ENCODE measurements at places on chromosomes 4 and X.
A peak's percentile ranks its signal among the peaks of the same experiment; 100 is the strongest.

DNA sequence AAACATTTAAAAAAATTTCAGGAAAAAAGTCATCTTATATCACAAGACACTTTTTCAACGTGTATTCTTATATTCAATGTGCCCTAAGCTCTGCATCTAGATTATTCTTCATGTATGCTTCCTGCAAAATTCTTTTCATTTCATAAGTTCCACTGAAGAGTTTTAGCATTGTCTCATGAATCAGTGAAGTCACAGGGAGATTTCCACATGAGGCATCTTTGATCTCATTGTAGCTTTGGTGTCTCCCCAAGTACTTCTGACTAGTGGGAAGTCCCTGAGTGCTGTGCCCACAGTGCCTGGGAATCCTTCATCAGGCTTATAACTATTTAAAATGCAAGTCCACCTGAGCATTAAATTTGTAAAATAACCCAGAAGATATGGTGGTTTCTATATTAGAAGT, 123.8 kb downstream of the MAD2L1 start:
- DNase-seq: no peak

- no peak for DNase-seq
Observed at GRCh38 chr4:164221631-164222030, 532.3 kb upstream of the SMIM31 start.

DNA sequence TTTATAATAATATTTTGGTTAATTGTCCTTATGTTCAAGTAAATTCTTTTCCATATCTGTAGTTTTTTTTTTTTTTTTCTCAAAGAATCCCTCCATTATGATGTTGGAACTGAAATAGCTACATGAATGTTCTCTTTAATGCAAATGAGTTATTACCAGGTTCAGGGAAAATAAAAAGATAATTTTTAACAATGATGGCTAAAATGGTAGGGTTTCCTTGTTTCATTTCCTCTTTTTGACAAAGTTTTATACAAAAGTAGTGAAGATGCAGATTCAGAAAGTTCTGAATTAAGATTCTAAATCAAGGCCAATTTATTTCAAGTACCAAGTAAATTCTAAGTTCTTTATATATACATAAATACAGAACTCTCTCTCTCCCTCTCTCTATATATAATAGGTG, 779.0 kb upstream of the INTU start:
- DNase-seq: no peak

DNA sequence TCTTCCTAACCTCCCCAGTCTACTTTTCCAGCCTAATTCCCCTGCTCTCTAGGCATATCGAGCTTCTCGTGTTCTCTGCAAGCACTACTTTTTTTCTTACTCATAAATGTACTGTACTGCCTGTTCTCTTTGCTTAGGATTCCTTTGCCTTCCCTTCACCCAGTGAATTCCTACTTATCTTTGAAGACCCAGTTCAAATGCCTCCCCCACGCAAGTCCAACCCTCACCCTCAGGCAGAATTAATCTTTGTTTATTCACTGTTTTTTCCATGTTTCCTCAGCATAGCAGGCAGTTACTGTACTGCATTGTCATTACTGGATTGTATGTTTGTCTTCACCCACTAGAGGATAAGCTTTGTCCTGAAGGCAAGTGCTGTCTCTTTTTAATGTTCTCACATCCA, 287.7 kb downstream of the BMPR1B start:
- no peak for DNase-seq

DNA sequence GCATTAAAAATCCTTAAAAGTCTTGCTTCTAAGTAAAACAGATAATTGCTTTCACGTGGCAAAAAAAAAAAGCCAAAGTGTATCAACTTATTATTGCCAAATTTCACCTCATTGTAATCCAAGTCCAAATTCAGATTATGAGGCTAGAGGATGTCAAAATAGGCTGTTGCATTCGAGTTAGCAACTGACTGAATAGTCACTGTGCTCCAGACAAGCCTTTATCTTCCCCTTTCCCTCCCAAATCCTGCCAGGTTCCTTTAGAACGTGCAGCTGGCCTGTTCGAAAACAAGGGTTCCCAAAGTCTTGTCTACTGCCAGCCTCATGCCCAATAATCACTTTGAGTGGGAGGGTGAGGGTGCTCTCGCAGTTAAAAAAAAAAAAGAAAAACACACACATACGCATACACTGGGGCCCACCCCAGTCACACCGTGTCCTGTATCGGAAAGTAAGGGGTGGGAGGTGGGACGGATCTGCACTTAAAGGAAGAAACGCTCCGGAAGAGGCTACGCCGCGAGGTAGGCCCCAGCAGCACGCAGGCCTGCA, 603 bp downstream of the MAD2L1 start:
- peak; percentile 42 for DNase-seq

DNA sequence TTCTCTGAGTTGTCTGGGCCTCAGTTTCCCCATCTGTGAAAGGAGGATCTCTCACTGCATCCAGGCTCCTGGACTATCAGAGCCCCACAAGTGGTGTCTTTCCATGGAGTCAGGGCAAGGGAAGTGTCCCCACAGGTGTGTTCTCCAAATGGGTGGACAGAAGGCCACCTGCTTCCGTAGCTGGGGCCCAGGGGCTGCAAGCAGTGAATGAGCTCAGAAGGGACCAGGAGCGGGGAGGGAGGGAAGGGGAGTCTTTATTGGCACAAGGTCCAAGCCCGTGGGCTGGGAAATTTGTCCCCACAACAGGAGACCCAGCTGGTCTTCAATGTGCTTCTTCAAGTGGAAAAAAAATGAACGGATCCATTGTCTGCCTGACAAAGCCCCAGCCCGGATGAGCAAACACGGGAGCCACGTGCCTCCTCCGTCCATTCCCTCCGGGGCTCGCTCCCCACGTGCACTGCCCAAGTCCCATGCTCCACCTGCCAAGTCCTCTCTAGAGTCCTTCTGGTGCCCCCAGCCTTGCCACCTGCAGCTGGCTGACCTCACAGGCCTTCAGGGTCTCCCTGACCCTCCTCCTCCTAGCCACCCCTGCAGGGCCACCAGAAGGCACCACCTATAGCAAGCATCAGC, 72.0 kb downstream of the JAKMIP1 start:
- DNase-seq: no peak

GRCh38 chr4:37160653-37161052, 83.9 kb upstream of the NWD2 start:
- DNase-seq: no peak

- DNase-seq: peak; percentile 40
Observed at GRCh38 chr4:155667222-155667567, 547 bp downstream of the GUCY1A1 start.

GRCh38 chr4:74410272-74410671, 34.7 kb upstream of the AREG start:
- DNase-seq: peak; percentile 27

DNA sequence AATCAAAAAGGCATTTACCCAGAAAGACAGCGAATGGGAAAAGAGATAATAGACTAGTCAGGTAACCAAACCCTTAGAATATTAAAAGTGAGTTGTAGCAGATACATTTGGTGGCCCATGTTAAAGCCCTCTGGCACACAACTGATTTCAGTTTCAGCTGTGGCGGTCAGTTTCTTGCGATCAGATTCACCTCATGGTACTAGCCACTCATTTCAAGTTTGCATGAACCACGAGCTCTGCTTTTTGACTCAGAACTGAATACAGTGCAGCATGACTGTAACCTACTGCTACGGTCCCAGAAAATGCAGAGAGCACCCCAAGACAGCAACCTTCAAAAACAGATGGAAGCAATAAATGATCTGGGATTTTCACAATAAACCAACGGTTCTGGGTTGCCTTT, 919.1 kb upstream of the PCDH10 start:
- DNase-seq: no peak

GRCh38 chr4:112411781-112412550, 104.0 kb downstream of the NEUROG2 start:
- DNase-seq: peak; percentile 51

- DNase-seq: no peak
Observed at GRCh38 chr4:87939978-87940690, 35.4 kb upstream of the SPP1 start.

DNA sequence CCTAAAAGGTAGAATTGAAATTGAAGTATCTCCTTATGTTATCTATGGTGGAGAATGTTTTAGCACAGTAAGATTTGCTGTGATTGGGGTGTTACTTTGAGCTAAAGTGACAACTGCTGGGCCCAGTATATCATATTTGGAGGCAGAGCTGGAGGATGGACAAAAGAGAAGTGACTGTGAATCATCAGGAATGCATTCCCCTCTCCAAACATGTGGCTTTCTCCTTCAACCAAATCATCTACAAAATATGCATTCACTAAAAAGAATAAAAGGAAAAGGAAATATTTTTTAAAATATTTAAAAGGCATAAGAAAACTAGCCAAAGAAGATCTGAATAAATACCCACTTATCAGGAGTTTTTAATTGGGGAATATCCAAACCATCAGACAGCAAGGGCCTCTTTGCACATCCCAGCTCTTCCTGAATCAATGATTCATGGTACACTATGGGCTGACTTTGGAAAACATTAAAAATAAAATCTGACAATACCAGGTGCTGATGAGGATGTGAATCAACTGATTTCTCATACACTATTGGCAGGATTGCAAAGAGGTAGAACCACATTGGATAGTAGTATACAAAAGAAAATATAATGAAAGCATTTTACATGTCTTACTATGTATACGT, 671.7 kb upstream of the NR3C2 start:
- DNase-seq: no peak

DNA sequence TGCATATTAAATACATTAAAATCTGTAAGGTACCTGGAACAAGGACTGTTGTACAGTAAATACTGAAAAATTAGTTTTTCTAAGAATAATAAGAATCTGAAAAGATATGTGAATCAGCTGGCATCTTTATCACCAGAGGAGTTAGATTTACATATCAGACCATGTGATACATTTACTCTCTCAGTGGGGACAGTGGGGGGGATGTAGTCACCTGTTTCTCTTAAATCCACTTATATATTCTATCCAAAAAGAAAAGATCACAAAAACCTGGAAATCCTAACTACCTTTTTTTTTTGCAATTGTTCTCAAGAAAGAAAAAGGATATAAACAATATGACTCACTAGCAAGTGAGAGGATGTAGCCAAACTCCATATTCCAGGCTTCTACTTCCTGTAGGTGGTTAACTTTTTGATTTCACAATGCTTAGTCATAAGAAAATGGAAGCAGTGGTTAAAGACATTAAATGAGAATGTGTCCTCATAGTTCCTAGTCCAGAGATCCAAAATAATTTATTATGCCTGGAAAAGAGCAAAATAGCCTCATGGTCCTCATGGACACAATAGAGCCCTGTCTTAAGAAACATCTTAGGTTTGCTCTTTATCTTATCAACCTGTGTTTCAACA, 22.5 kb upstream of the MYOZ2 start:
- no peak for DNase-seq

GRCh38 chr4:137576446-137576845, 44.2 kb upstream of the PCDH18 start:
- DNase-seq: no peak

DNA sequence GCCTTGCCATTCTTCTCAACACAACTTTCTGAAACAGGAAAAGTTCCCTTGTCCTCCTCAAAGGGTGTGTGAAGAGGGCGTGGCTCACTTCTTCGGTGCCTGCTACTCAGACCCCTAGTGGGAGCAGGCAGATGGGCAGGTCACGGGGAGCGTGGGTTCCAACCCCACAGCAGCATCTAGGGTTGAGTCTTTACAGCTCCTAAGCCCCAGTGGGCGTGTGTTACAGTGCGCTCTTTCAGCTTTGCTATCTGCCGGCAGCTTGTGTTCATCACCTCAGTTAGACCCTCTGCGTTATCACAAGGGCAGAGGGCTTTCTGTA, 57.5 kb upstream of the KLF3 start:
- DNase-seq: no peak

DNA sequence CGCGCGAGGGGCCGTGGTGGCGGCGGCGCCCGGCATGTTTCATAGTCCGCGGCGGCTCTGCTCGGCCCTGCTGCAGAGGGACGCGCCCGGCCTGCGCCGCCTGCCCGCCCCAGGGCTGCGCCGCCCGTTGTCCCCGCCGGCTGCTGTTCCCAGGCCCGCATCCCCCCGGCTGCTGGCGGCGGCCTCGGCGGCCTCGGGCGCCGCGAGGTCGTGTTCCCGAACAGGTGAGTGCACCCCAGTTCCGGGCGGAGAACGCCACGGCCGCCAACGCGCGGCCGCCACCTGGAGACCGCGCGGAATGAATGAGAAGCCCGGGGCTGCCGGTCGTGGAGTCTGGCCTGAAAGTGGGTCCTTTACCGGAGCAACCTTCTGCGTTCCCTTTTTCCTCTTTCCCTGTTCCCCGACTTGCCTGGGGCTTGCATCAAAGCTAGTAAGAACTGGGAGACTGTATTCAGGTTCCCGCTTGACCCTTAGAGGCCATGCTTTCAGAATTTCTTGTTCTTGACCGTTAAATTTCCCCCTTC, 429 bp downstream of the NOCT start:
- DNase-seq: peak; percentile 32

- no peak for DNase-seq
Observed at GRCh38 chr4:93433840-93434239, 394.7 kb upstream of the ATOH1 start.

DNA sequence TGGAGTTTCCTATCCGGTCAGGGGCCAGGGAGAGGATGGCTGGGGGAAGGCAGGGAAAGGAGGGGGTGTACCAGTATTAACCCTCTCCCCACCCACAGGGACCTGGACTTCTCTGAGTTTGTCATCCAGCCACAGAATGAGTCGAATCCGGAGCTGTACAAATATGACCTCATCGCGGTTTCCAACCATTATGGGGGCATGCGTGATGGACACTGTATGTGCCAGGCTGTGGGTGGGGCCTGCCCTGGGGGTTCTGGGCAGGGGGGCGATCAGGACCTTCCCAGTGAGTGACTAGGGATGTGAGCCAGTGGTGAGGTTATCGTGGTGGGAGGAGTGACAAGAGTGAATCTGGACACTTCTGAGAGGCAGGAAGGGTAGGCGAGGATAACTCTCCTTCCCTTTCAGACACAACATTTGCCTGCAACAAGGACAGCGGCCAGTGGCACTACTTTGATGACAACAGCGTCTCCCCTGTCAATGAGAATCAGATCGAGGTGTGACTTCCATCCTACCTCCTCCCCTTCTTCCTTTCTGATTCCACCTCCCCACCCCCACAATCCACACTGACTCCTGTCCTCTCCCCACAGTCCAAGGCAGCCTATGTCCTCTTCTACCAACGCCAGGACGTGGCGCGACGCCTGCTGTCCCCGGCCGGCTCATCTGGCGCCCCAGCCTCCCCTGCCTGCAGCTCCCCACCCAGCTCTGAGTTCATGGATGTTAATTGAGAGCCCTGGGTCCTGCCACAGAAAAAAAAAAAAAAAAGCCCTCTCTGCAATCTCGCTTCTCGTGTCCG, 14.6 kb downstream of the USP11 start:
- no peak for DNase-seq

- DNase-seq: no peak
Observed at GRCh38 chrX:29348288-29348687, 761.0 kb downstream of the IL1RAPL1 start.

DNA sequence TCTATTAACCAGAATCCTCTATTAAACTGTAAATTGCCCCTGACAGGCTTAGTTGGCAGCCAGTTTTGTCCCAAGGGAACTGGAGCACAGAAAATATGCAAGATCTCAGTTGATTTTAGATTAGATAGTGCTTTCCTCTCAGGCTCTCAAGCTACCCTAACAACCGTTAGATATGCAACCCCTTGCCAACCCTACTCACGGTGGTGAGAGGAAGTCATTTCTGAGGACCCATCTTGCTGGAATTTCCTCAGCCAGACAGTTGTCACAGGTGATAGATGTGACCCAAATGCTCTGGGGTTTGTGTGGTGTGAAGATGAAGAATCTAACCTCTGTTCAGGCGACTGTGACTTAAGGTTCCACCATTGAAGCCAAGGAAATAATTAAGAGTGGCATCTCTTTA, 447.1 kb downstream of the MID1IP1 start:
- no peak for DNase-seq

GRCh38 chr4:53478671-53479456, 101.4 kb downstream of the FIP1L1 start:
- no peak for DNase-seq

GRCh38 chrX:6095469-6095868, 133.2 kb downstream of the NLGN4X start:
- peak; percentile 73 for DNase-seq

Measured in GM23338 (cell line).